ENCODE measurements at places on chromosomes 11 and 22.

DNA sequence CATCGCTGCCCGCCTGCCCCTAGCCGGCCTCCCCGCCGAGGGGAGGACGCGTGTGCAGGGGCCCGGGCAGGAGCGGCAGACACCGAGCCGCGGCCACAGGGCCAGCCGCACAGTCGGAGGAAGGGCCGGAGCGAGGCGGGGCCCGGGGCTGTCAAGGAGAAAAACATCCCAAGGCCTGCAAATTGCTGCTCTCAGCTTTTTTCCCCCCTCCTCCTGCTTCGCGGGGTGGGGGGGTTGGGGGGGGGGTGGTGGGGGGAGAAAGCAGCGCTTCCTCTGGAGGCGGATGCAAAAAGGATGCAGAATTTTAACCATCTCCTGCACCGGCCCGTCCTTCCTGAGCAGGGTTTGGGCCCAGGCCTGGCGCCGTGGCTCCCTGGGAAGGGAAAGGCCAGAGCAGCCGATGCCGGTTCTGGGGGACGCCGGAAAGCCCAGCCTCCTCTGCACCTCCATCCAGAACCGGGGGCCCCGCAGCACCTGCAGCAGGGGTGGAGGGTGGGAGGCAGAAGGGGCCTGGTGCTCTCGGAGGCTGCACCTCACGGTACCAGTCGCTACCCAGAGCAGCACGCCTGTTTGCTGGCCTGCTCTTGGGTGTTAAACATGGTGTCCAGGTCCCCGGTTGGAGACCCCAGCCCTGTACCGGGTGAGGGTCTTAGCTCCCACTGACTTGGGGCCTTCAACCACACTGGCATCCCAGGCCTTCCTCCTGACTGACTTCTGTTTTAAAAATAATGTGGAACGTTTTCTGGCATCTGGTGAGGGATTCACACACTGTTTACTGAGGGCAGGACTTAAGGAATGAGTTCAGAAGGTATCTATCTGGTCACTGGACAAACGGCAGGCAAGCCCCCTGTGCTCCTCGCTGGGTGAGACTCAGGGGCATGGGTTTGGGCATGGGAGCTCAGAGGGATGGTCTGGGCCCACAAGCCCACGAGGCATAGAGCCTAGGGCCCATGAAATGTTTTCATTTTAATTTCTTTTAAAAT is 77.4 kb upstream of the WNT7B start:
- DNase-seq: peak; percentile 20

- no peak for DNase-seq
Observed at GRCh38 chr11:69492201-69492991, 10.9 kb downstream of the LINC01488 start.

DNA sequence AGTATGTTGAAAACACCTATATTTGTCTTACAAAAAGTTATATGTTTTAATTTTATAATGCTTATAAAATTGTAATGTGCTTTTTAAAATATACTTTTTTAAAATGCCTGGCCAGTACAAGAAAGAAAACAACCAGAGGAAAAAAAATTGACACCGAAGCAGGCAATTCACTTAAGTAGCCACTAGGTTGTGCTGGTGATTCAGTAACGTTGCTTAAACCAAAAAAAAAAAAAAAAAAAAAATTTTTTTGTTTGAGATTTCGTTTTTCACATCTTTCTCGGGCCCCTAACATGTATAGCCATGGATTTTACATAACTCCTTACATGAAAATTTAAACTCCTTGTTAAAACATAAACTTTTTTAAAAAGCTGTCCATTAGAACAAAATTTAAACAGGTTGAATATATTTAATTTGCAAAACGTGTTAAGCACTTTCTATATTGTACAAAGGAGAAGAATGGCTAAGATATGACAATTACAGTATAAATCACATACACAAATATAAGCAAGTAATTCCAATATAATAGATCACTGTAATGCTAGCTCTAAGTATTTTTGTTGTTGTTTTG is 9.2 kb downstream of the OR8B4 start:
- DNase-seq: no peak

- no peak for DNase-seq
Observed at GRCh38 chr11:75626889-75627529, 41.8 kb downstream of the MAP6 start.

DNA sequence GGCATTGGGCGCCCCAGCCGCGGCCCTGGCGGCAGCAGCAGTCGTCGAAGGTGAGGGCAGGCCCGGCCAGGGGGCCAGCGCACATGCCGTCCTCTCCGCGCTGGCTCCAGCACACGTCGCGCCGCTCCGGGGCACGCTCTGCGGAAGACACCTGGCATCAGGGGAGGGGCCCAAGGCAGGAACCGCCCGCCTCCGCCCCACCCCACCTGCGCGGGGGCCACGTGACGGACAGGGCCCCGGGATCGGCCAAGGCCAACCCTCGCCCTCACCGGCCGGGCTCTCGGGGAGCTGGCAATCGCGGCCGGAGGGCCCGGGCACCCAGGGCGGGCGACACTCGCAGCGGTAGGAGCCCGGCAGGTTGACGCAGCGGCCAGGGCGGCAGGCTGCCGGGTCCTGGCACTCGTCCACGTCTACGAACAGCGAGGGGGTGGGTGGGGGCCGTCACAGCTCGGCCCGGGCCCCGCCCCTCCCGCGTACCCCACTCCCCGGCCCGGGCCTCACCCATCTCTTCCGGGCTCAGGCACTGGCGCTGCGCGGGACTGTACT is 14.9 kb downstream of the SCYL1 start:
- DNase-seq: no peak

GRCh38 chr11:103907548-103908455 is 128.6 kb upstream of the DDI1 start:
- DNase-seq: no peak

- no peak for DNase-seq
Observed at GRCh38 chr22:38353701-38354100, 36.5 kb upstream of the CSNK1E start.

DNA sequence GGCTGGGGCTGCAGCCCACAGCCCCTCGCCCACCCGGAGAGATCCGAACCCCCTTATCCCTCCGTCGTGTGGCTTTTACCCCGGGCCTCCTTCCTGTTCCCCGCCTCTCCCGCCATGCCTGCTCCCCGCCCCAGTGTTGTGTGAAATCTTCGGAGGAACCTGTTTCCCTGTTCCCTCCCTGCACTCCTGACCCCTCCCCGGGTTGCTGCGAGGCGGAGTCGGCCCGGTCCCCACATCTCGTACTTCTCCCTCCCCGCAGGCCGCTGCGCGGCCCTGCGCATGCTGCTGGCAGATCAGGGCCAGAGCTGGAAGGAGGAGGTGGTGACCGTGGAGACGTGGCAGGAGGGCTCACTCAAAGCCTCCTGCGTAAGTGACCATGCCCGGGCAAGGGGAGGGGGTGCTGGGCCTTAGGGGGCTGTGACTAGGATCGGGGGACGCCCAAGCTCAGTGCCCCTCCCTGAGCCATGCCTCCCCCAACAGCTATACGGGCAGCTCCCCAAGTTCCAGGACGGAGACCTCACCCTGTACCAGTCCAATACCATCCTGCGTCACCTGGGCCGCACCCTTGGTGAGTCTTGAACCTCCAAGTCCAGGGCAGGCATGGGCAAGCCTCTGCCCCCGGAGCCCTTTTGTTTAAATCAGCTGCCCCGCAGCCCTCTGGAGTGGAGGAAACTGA is 731 bp downstream of the GSTP1 start:
- DNase-seq: no peak

GRCh38 chr11:108768370-108768769 is 103.5 kb downstream of the DDX10 start:
- no peak for DNase-seq

DNA sequence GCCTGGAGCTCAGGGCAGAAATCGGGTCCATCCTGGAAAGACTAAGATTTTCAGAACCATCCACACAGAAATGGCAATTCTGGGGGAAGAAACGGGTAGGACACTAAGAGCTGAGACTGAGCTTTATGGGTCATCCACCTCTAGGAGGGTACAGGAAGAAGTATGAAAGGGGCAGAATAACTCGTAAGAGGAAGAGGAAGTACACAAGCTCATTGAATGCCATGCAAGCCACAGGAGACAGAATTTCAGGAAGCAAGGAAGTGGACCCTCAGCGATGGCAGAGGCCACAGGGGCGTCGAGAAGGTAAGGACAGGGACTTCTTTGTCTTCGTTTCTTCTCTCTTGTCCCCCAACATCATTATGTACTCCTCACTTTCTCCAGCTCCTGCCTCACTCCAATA is 169.6 kb downstream of the MAML2 start:
- DNase-seq: no peak

GRCh38 chr22:24423519-24424000 is 3.8 kb upstream of the ADORA2A start:
- peak; percentile 42 for DNase-seq

- no peak for DNase-seq
Observed at GRCh38 chr11:96267496-96268032, 75.4 kb downstream of the MAML2 start.

DNA sequence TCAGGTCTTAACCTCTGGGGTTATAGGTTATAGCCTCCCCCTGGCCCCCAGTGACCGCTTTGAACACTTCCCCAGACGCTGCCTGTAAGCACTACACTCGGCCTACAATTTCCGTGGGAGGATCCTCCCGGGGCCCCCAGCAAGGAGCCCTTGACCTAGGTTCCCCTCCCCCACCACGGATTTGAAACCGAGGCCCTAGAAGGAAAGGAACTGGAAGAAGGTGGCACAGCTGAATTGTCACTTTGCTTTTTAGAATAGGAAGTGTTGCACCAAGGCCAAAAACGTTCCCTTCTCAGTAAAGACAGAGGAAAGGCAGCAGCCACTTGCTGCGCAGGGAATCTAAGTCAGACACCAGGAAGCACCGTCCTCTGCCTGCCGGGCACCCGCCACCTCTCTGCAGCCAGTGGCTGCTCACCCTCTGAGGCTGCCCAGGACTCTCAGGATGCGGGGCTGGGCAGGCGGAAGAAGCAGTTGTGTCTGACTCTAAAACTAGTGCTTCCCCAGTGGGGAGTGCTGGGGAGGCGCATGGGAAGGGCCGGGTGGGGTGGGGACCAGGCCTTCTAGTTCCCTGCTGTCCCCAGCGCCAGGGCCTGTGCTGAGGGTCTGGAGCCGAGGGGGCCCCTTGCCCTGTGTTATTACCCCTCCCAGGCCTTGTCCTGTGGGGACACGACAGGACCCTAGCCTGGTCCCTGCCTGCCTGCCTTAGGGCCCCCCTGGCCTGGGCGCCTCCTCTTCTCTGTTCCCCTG is 7.9 kb upstream of the FLRT1 start:
- DNase-seq: no peak

- DNase-seq: no peak
Observed at GRCh38 chr11:109864151-109864661, 229.0 kb upstream of the ZC3H12C start.

- no peak for DNase-seq
Observed at GRCh38 chr11:130269326-130269943, 45.3 kb downstream of the ZBTB44 start.

GRCh38 chr11:70368961-70369360 is 29.4 kb upstream of the CTTN start:
- DNase-seq: no peak

DNA sequence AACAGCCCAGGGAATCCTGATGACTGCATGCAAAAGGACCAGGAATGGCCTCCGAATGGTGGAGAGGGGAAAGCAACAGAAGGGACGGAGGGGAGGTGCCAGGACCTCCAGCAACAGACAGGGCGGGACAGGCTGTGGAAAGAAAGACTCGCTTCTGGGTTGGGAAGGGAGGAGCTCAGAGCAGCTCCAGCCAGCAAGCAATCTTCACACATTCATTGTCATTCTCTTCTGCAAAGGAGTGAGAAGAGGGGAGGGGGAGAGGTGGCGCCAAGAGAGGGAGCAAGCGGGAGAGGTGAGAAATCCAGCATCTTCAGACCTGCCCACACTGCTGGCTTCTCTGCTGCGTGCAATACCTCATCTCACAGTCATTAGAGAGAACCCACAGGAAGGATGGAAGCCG is 509.0 kb downstream of the BUD13 start:
- no peak for DNase-seq

- DNase-seq: no peak
Observed at GRCh38 chr11:94217705-94218104, 86.7 kb upstream of the IZUMO1R start.

GRCh38 chr22:31579835-31580242 is 82.2 kb downstream of the PISD start:
- no peak for DNase-seq

DNA sequence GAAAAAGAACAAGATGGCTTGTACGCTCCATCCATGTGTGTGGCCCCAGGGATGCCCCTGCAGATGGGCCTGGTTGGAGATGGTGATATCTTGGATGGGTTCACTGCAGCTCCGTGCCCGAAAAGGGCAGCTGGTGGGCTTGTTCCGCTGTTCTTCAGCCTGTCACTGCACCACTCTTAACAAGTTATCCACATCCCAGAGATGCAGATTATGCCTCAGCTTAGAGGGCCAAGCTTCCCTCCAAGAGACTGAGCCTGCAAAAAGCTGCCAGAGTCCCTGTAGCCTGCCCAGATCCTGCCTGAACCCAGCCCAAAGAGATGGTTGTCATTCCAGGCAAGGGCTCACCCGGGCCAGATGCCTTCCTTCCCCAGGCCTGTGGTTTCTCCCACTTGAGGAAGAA is 308.0 kb downstream of the OPCML start:
- no peak for DNase-seq

DNA sequence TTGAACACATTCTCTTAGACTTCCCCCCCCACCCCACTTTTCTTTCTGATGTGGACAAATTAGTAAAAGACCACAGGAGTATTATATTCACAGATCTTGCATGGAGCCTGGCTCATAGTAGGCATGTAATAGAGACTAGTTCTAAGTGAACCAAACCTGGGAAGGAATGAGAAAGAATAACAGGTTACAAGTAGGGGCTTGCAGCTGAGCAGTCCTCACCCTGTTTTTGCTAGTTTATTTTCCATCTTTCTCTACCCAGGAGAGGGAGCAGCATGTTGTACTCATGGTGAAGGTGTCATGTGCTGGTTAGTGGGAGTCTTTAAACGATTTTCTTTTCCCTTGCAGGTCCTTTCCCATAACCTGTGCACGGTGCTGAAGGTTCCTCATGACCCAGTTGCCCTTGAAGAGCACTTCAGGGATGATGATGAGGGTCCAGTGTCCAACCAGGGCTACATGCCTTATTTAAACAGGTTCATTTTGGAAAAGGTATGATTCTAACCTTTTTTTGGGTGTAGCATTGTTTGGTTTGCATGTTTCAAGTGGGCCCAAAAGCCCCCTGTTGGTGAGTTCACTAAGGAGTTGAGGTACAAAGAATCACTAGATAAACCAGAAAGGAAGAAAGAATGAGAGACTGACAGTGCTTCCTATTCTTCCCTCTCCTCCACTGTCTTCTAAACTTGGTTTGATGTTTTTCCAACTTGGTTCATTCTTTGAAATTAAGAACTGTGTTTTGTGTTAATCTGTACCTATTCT is 30.1 kb downstream of the SWAP70 start:
- no peak for DNase-seq

GRCh38 chr11:63775191-63775590 is 6.6 kb upstream of the ZFTA start:
- DNase-seq: no peak

- no peak for DNase-seq
Observed at GRCh38 chr11:29564486-29564885, 452.3 kb downstream of the KCNA4 start.

Data from hematopoietic multipotent progenitor cell treated with erythropoietin and hydrocortisone succinate and interleukin-3 and kit ligand, for 17 days (in vitro differentiated cells).